ENCODE measurements at places on chromosomes 11 and 22. TPM values are rescaled to one million over a fixed set of nuclear protein-coding genes. Genes with fewer than 3 reads are reported as not detected.

DNA sequence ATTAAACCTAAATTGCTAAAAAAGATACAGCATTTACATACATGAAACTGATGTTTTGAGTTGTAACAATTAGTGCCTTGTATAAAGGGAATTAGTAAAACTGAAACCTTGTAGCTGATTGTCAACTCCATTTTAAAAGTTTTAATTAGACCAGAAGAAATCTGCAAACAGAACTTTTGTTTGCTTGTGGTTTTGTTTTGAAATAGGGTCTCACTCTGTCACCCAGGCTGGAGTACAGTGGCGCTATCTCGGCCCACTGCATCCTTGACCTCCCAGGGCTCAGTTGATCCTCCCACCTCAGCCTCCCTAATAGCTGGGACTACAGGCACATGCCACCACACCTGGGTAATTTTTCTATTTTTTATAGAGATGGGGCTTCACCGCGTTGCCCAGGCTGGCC, 86.5 kb upstream of the SLC6A5 start:
- no peak overlapping the region for H3K4me3 ChIP-seq
- no peak overlapping the region for H3K27ac ChIP-seq
- DNase-seq, result no peak
- H3K4me1 ChIP-seq, result no peaks in the 10 kb centered on the region

- H3K4me3 ChIP-seq, result peak overlapping the region; percentile 76
- H3K36me3 ChIP-seq, result no peaks in the 10 kb centered on the region
- no peak for DNase-seq
- no peak overlapping the region for H3K27ac ChIP-seq
- H3K4me1 ChIP-seq, result peaks cover 25% of the 10 kb centered on the region
Measured at GRCh38 chr11:126212089-126212660, 593 bp downstream of the FAM118B start.

GRCh38 chr11:57474803-57475115, 14.4 kb downstream of the RTN4RL2 start:
- H3K27me3 ChIP-seq, result no peaks in the 10 kb centered on the region
- H3K36me3 ChIP-seq, result peaks cover 2% of the 10 kb centered on the region
- H3K4me3 ChIP-seq, result no peak overlapping the region
- peaks cover 10% of the 10 kb centered on the region for H3K4me1 ChIP-seq

DNA sequence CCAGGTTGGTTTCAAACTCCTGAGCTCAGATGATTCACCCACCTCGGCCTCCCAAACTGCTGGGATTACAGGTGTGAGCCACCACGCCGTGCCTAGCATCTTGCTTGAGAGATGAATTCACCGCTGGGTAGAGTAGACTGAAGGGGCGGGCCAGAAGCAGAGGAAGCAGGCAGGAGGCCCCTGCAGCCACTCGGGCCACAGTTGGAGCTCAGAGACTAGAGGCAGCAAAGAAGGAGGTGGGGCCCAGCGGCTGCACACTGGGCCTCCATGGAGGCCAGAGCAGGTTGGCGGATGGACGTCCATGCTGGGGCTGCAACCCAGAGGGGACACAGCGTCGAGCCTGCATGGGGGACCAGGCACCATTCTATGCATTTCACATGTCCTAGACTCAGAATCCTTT, 88.4 kb upstream of the FGF3 start:
- no peaks in the 10 kb centered on the region for H3K36me3 ChIP-seq
- peaks cover 6% of the 10 kb centered on the region for H3K4me1 ChIP-seq
- H3K4me3 ChIP-seq, result no peak overlapping the region
- DNase-seq, result no peak
- H3K27me3 ChIP-seq, result no peaks in the 10 kb centered on the region
- H3K27ac ChIP-seq, result no peak overlapping the region

DNA sequence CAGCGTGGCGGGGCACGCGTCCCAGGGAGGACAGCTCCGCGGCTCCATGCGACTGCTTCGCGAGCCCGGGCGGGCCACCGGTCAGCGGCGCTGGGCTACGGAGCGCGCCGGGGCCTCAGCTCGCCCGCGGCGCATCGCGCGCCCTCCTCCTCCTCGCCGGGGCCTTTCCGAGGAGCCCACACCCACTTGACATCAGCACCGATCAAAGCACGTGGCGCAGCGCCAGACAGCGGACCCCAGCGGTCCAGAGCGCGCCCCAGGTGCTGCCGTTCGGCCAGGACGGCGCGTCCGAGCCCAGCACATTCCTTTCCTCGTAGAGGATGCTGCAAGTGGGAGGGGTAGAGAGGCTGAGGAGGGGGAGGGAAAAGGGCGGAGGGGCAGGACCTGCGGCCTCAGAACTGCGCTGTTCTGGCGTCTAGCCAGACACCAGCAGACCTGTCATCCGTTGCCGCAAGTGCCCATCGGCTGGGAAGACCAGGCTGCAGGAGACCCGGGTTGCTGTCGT, 88.6 kb downstream of the PLEKHA7 start:
- peak; percentile 90 for DNase-seq
- no peaks in the 10 kb centered on the region for H3K36me3 ChIP-seq
- peaks cover 62% of the 10 kb centered on the region for H3K4me1 ChIP-seq
- H3K27ac ChIP-seq, result peak overlapping the region; percentile 85

DNA sequence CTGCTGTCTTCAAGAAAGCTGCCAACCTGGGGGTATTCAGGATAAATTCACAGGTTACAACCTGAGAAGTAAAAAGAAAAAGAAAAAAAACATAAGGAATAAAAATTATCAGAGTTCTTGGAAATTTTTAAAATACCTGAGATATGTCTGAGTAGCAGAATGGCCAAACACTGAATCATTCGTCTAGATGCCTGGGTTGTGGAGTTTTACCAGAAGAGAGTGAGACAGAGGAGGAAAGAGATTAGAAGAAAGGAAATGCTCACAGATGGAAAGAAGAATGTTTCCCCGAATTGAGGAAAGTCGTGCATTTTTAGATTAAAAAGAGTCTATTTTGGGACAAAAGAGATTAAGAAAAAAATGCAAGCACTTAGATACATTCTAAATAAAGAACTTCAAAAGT, 1026.7 kb downstream of the TBC1D22A start:
- no peaks in the 10 kb centered on the region for H3K4me1 ChIP-seq
- no peak overlapping the region for H3K27ac ChIP-seq
- no peaks in the 10 kb centered on the region for H3K27me3 ChIP-seq
- no peaks in the 10 kb centered on the region for H3K36me3 ChIP-seq
- H3K4me3 ChIP-seq, result no peak overlapping the region

RBMXL2 gene
- 0.27 TPM for total RNA-seq

DNA sequence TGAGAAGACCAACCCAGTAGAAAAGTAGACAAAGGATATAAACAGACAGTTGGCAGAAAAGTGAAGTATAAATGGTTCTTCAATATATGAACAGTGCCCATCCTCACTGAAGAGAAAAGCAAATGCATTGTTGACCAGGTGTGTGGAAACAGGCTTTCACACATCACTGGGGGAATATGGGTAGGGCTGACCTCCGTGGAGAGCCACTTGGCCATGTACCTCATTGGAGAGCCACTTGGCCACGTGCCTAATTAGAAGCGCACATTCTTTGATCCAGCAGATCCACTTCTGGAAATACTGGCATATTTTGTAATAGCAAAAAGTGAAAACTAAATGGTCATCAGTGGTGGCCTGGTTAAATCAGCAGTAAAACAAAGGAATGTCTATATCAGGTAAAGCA, 43.2 kb downstream of the PPP6R3 start:
- DNase-seq, result peak; percentile 87
- H3K4me1 ChIP-seq, result peaks cover 85% of the 10 kb centered on the region
- no peaks in the 10 kb centered on the region for H3K27me3 ChIP-seq
- no peak overlapping the region for H3K4me3 ChIP-seq
- H3K27ac ChIP-seq, result peak overlapping the region; percentile 46

TYR gene
- not detected for total RNA-seq

GRCh38 chr22:38107692-38108515, 2.6 kb downstream of the BAIAP2L2 start:
- H3K36me3 ChIP-seq, result no peaks in the 10 kb centered on the region
- H3K27me3 ChIP-seq, result no peaks in the 10 kb centered on the region
- no peak for DNase-seq
- no peak overlapping the region for H3K4me3 ChIP-seq

DNA sequence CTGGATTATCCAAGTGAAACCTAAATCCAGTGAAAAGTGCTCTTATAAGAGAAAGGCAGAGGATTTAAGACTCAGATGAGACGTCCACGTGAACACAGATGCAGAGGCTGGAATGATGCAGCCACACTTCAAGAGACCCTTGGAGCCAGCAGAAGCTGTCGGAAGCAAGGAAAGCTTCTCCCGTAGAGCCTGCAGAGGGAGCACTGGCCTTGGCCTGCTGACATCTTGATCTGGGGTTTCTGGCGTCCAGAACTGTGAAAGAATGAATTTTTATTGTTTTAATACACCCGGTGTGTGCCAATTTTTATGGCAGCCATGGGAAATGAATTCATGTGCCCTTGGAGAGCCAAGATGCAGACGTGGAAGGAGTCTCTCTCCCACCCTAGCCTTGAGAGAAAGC, 407.0 kb upstream of the B3GAT1 start:
- DNase-seq, result no peak
- H3K4me1 ChIP-seq, result no peaks in the 10 kb centered on the region
- no peak overlapping the region for H3K27ac ChIP-seq
- no peaks in the 10 kb centered on the region for H3K36me3 ChIP-seq
- no peaks in the 10 kb centered on the region for H3K27me3 ChIP-seq
- no peak overlapping the region for H3K4me3 ChIP-seq

- H3K27me3 ChIP-seq, result no peaks in the 10 kb centered on the region
- no peak overlapping the region for H3K27ac ChIP-seq
- H3K36me3 ChIP-seq, result no peaks in the 10 kb centered on the region
- no peak overlapping the region for H3K4me3 ChIP-seq
- no peaks in the 10 kb centered on the region for H3K4me1 ChIP-seq
- DNase-seq, result no peak
Measured at GRCh38 chr11:92460213-92460612, 235.6 kb downstream of the FAT3 start.

DNA sequence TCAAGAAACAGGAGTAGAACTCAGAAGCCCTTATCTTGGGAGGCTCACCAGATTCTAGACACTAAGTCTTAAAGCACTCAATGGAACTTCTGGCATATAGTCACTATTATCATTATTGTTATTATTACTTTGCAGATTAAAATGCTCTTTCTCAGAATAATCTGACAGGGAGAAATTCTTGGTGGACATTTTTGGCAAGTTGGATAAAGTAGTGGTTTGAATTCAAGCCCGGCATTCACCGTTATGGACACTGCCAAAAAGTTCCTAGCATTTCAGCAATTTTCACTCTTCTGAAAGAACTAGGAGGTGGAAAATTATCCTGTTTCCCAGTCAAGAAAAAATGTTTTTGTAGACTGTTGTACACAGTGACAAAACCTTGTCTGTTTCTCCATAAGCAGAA, 179.6 kb upstream of the ISX start:
- H3K36me3 ChIP-seq, result no peaks in the 10 kb centered on the region
- H3K4me1 ChIP-seq, result no peaks in the 10 kb centered on the region
- DNase-seq, result no peak
- no peak overlapping the region for H3K4me3 ChIP-seq
- H3K27me3 ChIP-seq, result no peaks in the 10 kb centered on the region

GRCh38 chr22:37017356-37017755, 1.9 kb downstream of the TST start:
- no peak for DNase-seq
- H3K27ac ChIP-seq, result no peak overlapping the region
- H3K4me1 ChIP-seq, result peaks cover 42% of the 10 kb centered on the region
- no peaks in the 10 kb centered on the region for H3K36me3 ChIP-seq

MAPK8IP2 gene
- 1.8 TPM for total RNA-seq

- DNase-seq, result peak; percentile 77
- peaks cover 9% of the 10 kb centered on the region for H3K4me1 ChIP-seq
- no peaks in the 10 kb centered on the region for H3K27me3 ChIP-seq
- H3K27ac ChIP-seq, result peak overlapping the region; percentile 26
- H3K4me3 ChIP-seq, result peak overlapping the region; percentile 21
Measured at GRCh38 chr11:65225279-65226102, 36.3 kb upstream of the POLA2 start.

DNA sequence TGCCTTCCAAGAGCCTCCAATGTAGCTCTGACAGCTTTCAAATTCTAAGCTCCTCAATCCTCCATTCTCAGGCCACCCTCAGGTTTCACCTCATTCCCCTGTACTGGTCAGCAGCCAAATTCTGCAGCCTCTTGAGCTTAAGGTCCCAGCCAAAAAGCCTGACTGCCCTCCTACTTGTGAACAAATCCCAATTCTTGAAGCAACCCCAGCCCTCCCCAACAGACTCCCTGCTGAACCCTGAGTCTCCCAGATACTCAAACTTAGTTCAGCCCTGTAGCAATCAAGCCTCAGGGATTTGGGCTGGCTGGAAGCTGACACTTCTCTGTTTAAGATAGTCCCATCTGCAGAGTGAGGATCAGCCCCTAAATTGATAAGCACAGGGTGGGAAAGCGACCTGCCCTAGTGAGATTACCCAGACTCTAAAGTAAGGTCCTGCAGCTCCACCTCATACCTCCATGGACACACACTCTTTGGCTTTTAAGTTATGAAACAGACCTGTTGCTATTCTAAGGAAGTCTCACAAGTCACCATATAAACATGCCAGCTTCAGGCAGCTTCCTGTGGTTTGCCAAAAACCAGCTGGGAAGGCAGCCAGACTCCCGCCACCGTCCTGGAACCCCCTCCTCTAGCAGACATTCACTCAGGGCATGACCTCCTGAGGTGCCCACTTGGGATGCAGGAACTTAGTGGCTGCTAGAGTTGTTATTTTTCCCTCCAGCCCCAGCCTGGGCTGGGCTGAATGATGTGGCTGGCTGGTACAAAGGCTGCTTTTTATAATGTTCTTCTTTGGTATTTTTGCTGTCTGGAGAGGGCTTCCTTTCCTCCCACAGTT, 82.5 kb upstream of the PICALM start:
- H3K4me1 ChIP-seq, result peaks cover 31% of the 10 kb centered on the region
- H3K36me3 ChIP-seq, result no peaks in the 10 kb centered on the region
- peak; percentile 85 for DNase-seq
- H3K4me3 ChIP-seq, result no peak overlapping the region
- H3K27ac ChIP-seq, result peak overlapping the region; percentile 82

FOLR2 gene
- 7.2 TPM for total RNA-seq

DNA sequence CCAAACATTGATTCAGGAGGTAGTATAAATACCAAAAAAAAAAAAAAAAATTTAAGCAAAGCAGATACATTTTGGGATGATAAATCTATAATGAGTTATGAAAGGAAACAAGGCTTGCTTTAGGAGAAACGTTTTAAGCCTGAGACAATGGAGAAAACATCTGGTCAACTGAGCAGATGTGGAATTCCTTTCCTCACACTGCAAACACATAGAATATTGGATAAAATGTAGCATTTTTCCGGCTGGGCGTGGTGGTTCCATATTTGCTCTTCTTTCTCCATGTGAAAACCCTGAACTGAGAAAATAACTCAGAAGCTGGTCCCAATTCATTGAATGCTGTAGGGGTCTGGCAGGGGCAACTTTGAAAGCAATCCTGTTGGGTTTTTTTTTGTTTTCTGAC, 33.9 kb downstream of the ENDOD1 start:
- H3K27me3 ChIP-seq, result no peaks in the 10 kb centered on the region
- no peaks in the 10 kb centered on the region for H3K4me1 ChIP-seq
- DNase-seq, result no peak
- H3K27ac ChIP-seq, result no peak overlapping the region

GPR83 gene
- total RNA-seq, result 0.81 TPM

LRRC56 gene
- total RNA-seq, result 2.6 TPM
